ENCODE measurements at places on chromosomes 5 and 9.

DNA sequence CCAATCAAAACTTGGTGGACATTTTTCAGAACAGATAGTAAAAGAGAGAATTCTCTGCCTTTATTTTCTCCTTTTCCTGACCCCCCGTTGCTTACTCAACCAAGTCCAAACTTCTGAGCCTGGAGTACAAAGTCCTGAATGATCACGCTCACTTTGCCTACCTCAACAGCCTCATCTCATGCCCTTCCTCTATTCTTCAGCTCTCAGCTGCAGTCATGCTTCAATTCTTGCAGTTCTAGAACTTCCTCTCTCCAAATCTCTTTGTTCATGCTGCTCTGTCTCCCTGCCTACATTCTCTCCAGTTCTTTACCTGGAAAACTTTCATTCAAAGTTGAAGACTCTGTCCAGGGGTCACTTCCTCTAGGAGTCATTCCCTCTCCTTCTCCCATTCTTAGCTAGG is 398.5 kb upstream of the SLC24A2 start:
- DNase-seq = no peak

DNA sequence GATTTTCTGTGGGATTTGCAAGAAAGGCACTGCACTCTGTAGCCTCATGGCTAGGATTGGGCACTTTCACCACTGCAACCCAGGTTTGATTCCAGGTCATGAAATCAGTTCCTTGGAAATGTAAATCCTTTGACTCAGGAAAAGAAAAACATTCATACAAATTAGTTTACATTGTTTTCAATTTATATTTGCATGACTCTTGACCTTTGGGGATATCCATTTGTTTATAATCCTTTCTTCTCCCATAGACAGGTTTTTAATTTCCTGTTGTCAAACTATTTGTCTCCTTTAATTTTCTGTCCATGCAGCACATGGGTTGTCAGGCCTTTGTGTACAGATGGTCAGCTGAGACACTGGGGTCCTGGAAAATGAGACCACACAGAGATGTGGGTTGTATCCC is 801.5 kb downstream of the NR2F1-AS1 start:
- no peak for DNase-seq

- DNase-seq = no peak
Measured at GRCh38 chr5:39192450-39193160, 26.8 kb downstream of the FYB1 start.

DNA sequence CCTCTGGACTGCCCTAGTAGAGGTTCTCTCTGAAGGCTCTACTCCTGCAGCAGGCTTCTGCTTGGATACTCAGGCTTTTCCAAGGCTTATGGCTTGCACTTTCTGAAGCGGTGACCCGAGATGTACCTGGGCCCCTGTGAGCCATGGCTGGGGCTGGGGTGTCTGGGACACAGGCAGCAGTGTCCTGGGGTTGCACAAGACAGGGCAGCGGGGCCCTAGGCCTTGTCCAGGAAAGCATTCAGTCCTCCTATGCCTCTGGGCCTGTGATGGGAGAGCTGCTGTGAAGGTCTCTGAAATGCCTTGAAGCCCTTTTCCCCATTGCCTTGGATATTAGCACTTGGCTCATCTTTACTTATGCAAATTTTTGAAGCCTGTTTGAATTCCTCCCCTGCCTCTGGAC is 192.2 kb downstream of the YTHDC2 start:
- DNase-seq = no peak
